Glutamatergic neuron (in vitro differentiated cells): ENCODE measurements at places on chromosomes 12 and 14.

DNA sequence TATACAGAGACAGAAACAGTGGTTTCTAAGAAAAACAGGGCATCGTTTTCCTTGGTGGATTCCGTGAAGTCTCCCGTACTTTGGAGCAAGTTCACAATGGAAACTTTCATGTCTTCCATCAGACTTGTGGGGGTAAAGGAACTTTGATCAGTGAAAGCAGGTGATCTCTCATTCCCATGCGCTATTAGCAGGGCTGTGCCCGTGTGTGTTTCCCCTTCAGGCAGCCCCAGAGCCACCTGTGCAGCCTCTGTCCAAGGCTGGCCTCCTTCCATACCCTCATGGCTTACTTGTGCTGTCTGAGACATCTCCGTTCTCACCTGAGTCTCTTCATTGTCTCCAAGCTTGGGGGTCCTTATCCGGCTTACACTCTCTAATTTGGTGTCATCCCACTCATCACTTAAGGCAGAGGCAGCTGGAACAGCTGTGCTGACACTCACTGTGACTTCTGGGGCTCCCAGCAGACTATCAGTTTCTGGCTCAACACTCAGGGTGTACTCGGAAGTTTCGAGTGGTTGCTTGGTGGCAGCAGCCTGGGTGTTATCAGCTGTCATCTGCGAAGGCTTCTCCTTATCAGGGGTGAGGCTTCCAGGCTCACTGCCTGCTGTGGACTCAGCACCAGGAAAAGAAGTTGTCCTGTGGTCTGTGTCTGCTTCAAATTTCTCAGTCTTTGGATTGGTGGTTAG is 13.8 kb downstream of the ARMH4 start:
- H3K4me1 ChIP-seq = no peaks in the 10 kb centered on the region
- no peak overlapping the region for H3K27ac ChIP-seq
- DNase-seq = no peak
- no peaks in the 10 kb centered on the region for H3K27me3 ChIP-seq
- no peaks in the 10 kb centered on the region for H3K36me3 ChIP-seq

GRCh38 chr12:120659151-120659525 is 18.7 kb downstream of the CABP1 start:
- H3K27ac ChIP-seq = no peak overlapping the region
- no peaks in the 10 kb centered on the region for H3K36me3 ChIP-seq
- no peak overlapping the region for H3K4me3 ChIP-seq
- H3K4me1 ChIP-seq = no peaks in the 10 kb centered on the region

- peaks cover 4% of the 10 kb centered on the region for H3K27me3 ChIP-seq
- H3K4me3 ChIP-seq = no peak overlapping the region
- no peak for DNase-seq
- H3K4me1 ChIP-seq = no peaks in the 10 kb centered on the region
Observed at GRCh38 chr12:128276471-128276870, 9.5 kb downstream of the TMEM132C start.

DNA sequence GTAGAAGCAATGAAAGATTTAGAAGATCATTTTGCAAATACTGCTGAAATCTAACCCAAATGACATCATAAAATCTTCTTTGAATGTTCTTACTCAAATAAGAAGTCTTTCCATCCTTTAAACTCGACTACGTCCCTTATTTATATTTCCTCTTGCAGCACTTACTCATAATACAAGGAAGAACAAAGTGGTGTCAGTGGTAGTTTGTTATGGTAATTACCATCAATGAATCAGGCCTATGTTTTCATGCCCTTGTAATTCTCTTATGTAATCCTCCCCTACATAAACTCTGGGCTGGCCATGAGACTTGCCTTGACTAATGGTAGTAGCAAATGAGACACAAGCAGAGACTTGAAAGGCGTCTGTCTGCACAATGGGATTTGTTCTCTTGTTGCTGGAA is 17.0 kb downstream of the EEA1 start:
- H3K27ac ChIP-seq = no peak overlapping the region
- H3K4me3 ChIP-seq = no peak overlapping the region
- H3K27me3 ChIP-seq = no peaks in the 10 kb centered on the region
- no peaks in the 10 kb centered on the region for H3K36me3 ChIP-seq

GRCh38 chr14:94062344-94062940 is 18.6 kb downstream of the DDX24 start:
- H3K4me1 ChIP-seq = peaks cover 22% of the 10 kb centered on the region
- DNase-seq = no peak
- peaks cover 14% of the 10 kb centered on the region for H3K36me3 ChIP-seq
- no peak overlapping the region for H3K27ac ChIP-seq

GRCh38 chr12:132123970-132124765 is 20.0 kb downstream of the DDX51 start:
- no peak overlapping the region for H3K27ac ChIP-seq
- peaks cover 36% of the 10 kb centered on the region for H3K36me3 ChIP-seq
- DNase-seq = no peak

GRCh38 chr12:1966561-1967226 is 37.6 kb downstream of the DCP1B start:
- peaks cover 3% of the 10 kb centered on the region for H3K36me3 ChIP-seq
- no peak for DNase-seq
- peaks cover 7% of the 10 kb centered on the region for H3K4me1 ChIP-seq
